ENCODE measurements at places on chromosomes 6 and 20. TPM values are rescaled to one million over a fixed set of nuclear protein-coding genes. Genes with fewer than 3 reads are reported as not detected.
A peak's percentile ranks its signal among the peaks of the same experiment; 100 is the strongest.

DNA sequence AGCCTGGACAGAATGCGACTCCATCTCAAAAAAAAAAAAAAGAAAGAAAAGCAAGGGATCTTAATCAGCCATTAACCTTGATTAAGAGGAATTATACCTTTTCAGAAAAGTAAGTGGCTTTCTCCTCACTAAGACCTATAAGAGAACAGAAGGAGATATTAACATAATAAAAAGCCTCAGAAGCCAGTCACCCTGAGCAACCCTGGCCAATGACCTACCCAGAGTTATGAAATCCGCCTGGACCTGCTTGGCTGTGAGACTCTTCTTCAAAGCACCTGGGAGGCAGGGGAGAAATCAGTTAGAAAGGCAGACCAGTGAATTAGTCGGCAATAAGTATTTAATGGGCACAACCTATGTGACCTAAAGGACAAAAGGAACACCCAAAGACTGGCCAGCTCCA is 32.7 kb upstream of the C20orf203 start:
- DNase-seq: no peak
- H3K36me3 ChIP-seq: peaks cover 8% of the 10 kb centered on the region
- no peak overlapping the region for H3K4me3 ChIP-seq
- no peaks in the 10 kb centered on the region for H3K4me1 ChIP-seq

GRCh38 chr6:40791004-40791403 is 203.8 kb upstream of the LRFN2 start:
- H3K36me3 ChIP-seq: no peaks in the 10 kb centered on the region
- peak overlapping the region; percentile 66 for H3K27ac ChIP-seq
- no peak for DNase-seq

GRCh38 chr6:139446138-139446715 is 71.8 kb upstream of the CITED2 start:
- no peaks in the 10 kb centered on the region for H3K36me3 ChIP-seq
- no peak for DNase-seq
- H3K4me3 ChIP-seq: no peak overlapping the region
- H3K27me3 ChIP-seq: no peaks in the 10 kb centered on the region

DNA sequence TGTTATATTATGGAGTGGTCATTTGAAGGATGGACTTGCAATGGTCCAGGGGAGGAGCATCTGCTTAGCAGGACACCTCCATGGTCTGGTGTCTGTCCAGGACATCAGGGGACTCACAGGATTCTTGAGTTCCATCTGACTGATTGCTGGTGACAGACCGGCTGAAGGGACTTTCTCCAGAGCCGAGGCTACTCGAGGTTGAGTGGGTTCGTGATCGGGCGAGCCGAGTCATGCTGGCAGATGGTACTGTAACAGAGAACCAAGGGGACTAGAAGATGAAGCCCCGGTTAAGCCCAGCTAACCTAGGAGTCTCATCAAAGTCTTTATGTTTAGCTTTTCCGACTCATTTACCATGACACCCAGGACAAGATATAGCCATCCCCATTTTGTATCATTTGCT is 7.5 kb upstream of the SLA2 start:
- H3K27me3 ChIP-seq: no peaks in the 10 kb centered on the region
- H3K4me1 ChIP-seq: no peaks in the 10 kb centered on the region
- H3K4me3 ChIP-seq: no peak overlapping the region
- H3K27ac ChIP-seq: no peak overlapping the region

GRCh38 chr6:108653949-108654348 is 93.2 kb downstream of the FOXO3 start:
- H3K27ac ChIP-seq: peak overlapping the region; percentile 40
- no peaks in the 10 kb centered on the region for H3K27me3 ChIP-seq
- no peaks in the 10 kb centered on the region for H3K36me3 ChIP-seq
- H3K4me3 ChIP-seq: no peak overlapping the region
- no peak for DNase-seq
- H3K4me1 ChIP-seq: peaks cover 31% of the 10 kb centered on the region

GRCh38 chr20:44449864-44450263 is 25.8 kb upstream of the TTPAL start:
- H3K27ac ChIP-seq: no peak overlapping the region
- no peak for DNase-seq
- H3K4me1 ChIP-seq: no peaks in the 10 kb centered on the region
- H3K27me3 ChIP-seq: no peaks in the 10 kb centered on the region
- H3K36me3 ChIP-seq: no peaks in the 10 kb centered on the region

DNA sequence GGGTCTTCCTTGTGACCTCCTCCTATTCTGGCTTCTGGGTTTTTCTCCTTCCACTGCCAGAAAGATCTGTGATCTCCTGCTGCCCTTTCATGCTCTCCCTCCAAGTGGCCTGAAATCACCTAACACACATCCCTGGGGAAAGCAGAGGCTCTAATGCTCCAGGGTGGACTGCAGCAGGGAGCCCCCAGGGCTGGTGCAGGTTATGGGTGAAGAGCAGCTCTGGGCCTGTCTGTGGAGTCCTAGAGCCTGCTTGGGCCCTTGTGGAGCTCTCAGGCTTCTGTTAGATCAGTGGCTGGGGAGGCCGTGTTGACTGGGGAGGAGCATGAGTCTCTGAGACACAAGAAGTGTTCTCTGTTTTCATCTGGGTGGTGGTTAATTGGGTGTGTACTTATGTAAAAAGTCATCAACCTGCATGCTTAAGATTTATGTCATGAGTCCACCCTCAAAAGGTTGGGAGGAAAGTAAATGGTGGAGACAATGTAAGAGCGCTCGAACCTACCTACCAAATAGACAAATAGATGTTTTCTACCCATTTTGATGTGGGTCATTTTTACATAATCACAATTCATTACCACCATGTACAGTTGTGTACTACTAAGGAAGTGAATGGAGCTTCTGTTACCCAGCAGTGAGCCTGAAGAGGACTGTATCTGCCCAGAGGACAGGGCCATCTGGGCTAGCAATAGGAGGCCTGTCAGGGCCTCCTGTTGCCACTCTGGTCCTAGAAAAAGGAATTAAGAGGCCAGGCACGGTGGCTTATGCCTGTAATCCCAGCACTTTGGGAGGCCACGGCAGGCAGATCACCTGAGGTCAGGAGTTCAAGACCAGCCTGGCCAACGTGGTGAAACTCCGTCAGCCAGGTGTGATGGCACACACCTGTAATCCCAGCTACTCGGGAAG is 32.0 kb upstream of the RNF8 start:
- H3K27me3 ChIP-seq: no peaks in the 10 kb centered on the region
- no peak overlapping the region for H3K4me3 ChIP-seq
- H3K4me1 ChIP-seq: no peaks in the 10 kb centered on the region
- no peak for DNase-seq
- peak overlapping the region; percentile 75 for H3K27ac ChIP-seq

DNA sequence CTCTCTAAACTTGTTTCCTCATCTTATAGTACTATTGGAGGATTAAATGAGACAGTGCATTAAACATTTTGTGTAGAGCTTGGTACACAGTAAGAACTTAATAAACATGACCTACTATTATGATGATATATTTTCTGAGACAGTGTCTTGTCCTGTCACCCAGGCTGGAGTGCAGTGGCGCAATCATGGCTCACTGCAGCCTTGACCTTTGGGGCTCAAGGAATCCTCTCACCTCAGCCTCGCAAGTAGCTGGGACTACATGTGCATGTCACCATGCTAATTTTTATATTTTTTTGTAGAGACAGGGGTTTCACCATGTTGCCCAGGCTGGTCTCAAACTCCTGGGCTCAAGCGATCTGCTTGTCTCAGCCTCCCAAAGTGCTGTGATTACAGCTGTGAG is 72.1 kb downstream of the LYRM4 start:
- no peaks in the 10 kb centered on the region for H3K27me3 ChIP-seq
- H3K4me1 ChIP-seq: no peaks in the 10 kb centered on the region
- H3K27ac ChIP-seq: no peak overlapping the region

- peaks cover 5% of the 10 kb centered on the region for H3K4me1 ChIP-seq
- no peaks in the 10 kb centered on the region for H3K36me3 ChIP-seq
- no peak for DNase-seq
- H3K27me3 ChIP-seq: no peaks in the 10 kb centered on the region
- H3K4me3 ChIP-seq: no peak overlapping the region
Observed at GRCh38 chr6:13676551-13677156, 35.0 kb downstream of the RANBP9 start.

- no peak overlapping the region for H3K4me3 ChIP-seq
- no peaks in the 10 kb centered on the region for H3K4me1 ChIP-seq
Observed at GRCh38 chr6:138914701-138915100, 73.4 kb downstream of the REPS1 start.

- H3K36me3 ChIP-seq: no peaks in the 10 kb centered on the region
- peak overlapping the region; percentile 85 for H3K4me3 ChIP-seq
- DNase-seq: no peak
- H3K27me3 ChIP-seq: no peaks in the 10 kb centered on the region
- H3K4me1 ChIP-seq: peaks cover 28% of the 10 kb centered on the region
Observed at GRCh38 chr6:87698547-87699006, 3.5 kb downstream of the AKIRIN2 start.

GRCh38 chr6:158122048-158122447 is 46.0 kb downstream of the SERAC1 start:
- DNase-seq: no peak
- peaks cover 55% of the 10 kb centered on the region for H3K36me3 ChIP-seq
- H3K27ac ChIP-seq: no peak overlapping the region

DNA sequence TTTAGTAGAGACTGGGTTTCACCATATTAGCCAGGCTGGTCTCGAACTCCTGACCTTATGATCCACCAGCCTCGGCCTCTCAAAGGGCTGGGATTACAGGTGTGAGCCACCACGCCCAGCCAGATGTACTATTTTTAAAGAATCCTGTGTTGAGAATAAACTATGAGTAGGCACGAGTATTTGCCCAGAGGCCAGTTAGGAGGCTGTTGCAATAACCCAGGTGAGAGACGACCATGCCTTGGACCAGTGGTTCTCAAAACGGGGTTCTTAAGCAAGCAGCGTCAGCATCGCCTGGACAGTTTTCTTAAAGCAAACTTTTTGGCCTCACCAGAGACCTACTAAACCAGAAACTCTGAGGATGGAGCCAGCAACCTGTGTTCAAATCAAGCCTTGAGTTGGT is 258.8 kb downstream of the ZNF217 start:
- no peaks in the 10 kb centered on the region for H3K27me3 ChIP-seq
- H3K4me1 ChIP-seq: no peaks in the 10 kb centered on the region
- H3K36me3 ChIP-seq: no peaks in the 10 kb centered on the region
- no peak for DNase-seq

DNA sequence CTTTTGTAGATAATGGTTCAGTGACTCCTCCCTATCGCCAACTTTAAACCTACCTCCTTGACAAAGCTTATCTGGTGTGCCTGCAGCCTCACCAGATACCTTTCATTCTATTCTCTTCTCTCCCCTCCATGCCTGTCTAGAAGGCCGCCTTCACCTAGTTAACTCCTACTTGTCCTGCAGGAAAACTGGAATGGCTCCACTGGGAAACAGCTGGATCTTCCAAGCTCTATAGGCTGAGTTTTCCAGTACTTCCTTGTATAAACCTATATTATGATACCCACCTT is 6.2 kb downstream of the PRKN start:
- no peaks in the 10 kb centered on the region for H3K4me1 ChIP-seq
- no peak overlapping the region for H3K27ac ChIP-seq
- H3K36me3 ChIP-seq: no peaks in the 10 kb centered on the region
- DNase-seq: no peak
- no peaks in the 10 kb centered on the region for H3K27me3 ChIP-seq

DNA sequence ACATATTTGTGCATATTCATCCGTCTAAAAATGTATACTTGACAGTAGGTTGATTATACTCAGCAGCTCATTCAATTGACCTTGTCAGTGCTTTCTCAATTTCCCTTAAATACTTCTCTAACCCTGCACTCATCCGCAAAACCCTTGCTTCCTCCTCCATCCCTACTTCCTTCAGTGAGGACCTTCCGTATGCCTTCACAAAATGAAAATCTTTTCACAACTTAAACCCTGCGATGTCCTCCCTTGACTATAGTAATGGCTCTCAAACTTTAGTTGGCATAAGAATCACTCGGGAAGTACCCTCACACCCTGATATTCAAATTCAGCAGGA is 5.2 kb downstream of the MBOAT1 start:
- no peaks in the 10 kb centered on the region for H3K36me3 ChIP-seq
- H3K4me1 ChIP-seq: peaks cover 25% of the 10 kb centered on the region
- H3K27ac ChIP-seq: no peak overlapping the region
- H3K4me3 ChIP-seq: no peak overlapping the region
- no peak for DNase-seq
- no peaks in the 10 kb centered on the region for H3K27me3 ChIP-seq

- H3K27me3 ChIP-seq: no peaks in the 10 kb centered on the region
- H3K4me1 ChIP-seq: peaks cover 15% of the 10 kb centered on the region
- no peaks in the 10 kb centered on the region for H3K36me3 ChIP-seq
- H3K4me3 ChIP-seq: no peak overlapping the region
- H3K27ac ChIP-seq: no peak overlapping the region
Observed at GRCh38 chr20:2834401-2835110, 5.9 kb downstream of the PCED1A start.

- DNase-seq: no peak
- peaks cover 52% of the 10 kb centered on the region for H3K4me1 ChIP-seq
- peak overlapping the region; percentile 87 for H3K27ac ChIP-seq
- H3K27me3 ChIP-seq: no peaks in the 10 kb centered on the region
Observed at GRCh38 chr20:44690781-44691423, 24.3 kb upstream of the CCN5 start.

DNA sequence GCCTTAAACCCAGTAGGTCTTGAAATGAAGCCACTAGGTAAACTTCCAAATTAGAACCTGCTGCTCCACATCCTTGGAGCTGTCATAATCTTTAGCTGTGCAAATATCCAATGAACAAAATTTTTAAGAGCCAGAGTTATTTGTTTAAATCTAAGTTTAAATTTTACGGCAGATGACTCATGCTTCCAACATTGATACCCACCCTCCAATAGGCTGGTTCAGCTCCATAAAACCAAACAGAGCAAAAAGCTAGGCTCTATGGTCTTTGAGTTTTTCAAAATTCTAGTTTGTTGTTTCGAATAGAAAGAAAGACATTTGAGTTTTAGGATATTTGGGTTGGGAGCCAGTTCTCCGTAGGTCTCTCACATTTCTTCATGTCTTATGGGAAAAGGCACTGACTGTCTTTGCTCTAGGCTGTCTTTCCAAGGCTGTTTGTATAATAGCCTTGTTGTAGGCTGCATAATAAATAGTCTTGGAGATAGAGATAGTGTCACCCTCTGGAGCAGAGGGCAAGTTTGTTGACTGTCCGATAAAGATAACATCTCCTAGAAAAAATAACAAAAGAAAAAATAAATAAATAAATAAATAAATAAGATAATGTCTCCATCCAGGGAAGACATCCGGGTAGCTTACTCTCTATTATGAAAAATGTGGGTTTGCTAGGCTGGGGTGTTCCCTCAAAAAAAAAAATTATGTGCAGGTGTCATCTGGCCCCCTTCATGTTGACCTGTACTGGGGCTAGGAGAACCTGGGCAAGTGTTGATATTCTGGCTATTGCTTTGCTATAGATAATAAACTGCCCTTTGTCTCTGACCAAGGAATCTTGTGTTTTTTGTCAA is 36.5 kb downstream of the SLC2A12 start:
- H3K27ac ChIP-seq: no peak overlapping the region
- no peak overlapping the region for H3K4me3 ChIP-seq
- H3K27me3 ChIP-seq: no peaks in the 10 kb centered on the region
- DNase-seq: no peak
- peaks cover 17% of the 10 kb centered on the region for H3K4me1 ChIP-seq

TRAPPC3L gene
- not detected for total RNA-seq

NKX2-2 gene
- not detected for total RNA-seq

PKIB gene
- 4.5 TPM for total RNA-seq

GHRH gene
- total RNA-seq: not detected

CPXM1 gene
- total RNA-seq: 3.8 TPM

PRR3 gene
- 7.6 TPM for total RNA-seq

PLTP gene
- total RNA-seq: 5.9 TPM

KAT14 gene
- 6.5 TPM for total RNA-seq

CLVS2 gene
- total RNA-seq: not detected

PBOV1 gene
- total RNA-seq: not detected

SPATA25 gene
- not detected for total RNA-seq

LST1 gene
- total RNA-seq: not detected

EPPIN gene
- total RNA-seq: not detected

FOXS1 gene
- total RNA-seq: 0.32 TPM

CHRNA4 gene
- total RNA-seq: not detected

Measured in esophagus squamous epithelium (tissue), 5 donors.